Activated CD8-positive, alpha-beta memory T cell treated with anti-CD3 and anti-CD28 coated beads for 24 hours (primary cell): ENCODE measurements at places on chromosomes 2 and 18.

- peak; percentile 49 for DNase-seq
Observed at GRCh38 chr2:95062242-95063085, 37.0 kb downstream of the MAL start.

DNA sequence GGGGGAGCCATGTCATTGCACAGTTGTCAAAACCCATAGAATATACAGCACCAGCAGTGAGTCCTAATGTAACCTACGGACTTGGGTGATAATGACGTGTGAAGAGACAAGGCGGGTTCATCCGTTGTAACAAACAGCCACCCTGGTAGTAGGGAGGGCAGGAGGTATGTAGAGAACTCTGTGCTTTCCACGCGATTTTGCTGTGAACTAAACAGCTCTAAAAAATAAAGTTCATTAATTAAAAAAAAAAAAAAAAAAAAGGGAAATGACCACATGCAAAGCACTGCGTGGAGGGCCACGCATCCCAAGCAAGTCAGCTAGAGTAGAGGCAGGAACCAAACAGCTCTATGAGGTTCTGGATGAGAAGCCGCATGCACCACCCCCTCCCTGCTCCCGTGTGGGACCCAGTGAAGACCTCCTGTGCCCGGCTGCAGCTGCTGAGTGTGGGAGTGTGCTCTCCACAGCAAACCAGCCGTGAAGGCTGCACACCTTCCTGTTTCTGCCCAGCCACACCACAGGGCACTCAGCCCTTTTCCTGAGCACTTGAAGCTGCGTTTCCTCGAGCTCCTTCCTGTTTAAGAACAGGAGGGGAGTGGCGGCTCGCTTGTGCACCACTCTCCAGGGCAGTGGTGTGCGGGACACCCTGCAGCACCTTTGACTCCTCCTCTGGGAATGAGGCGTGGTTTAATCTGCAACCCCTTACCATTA lies 65.6 kb downstream of the ODC1 start:
- peak; percentile 70 for DNase-seq

- DNase-seq: no peak
Observed at GRCh38 chr2:8544171-8544785, 137.6 kb upstream of the ID2 start.

GRCh38 chr18:24726727-24727492 lies 266.5 kb downstream of the HRH4 start:
- DNase-seq: peak; percentile 67

DNA sequence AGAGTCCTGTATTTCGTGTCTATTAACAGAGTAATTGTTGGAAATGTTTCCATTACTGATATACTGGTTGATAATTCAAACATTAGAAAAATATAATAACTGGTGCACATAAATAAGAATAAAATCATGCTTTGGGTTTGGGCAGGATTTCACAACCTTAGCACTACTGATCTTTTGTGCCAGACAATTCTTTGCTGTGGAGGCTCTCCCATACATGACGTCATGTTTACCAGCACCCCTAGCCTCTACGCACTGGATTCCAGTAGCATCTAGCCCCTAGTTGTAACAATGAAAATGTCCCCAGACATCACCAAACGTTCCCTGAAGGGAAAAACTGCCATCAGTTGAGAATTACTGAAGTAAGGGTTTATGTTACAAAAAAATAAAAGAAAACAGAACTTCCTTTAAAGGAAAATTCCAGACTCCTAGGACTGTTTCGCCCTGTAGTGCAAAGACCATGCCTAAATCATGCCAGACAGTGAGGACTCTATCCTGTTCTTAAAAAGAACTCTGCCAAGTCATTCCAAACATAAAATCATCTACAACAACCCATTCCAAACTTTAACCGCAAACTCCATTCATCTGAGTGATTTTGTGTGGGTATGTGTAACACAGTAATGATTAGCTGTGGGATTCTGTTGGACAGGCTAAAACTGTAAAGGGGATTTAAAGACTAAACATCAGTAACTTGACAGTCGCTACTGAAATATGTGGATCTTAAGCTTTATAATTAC lies 313.4 kb upstream of the CCDC68 start:
- DNase-seq: no peak

GRCh38 chr18:74276609-74277008 lies 15.2 kb downstream of the CYB5A start:
- no peak for DNase-seq

GRCh38 chr18:25464227-25464626 lies 112.3 kb upstream of the ZNF521 start:
- DNase-seq: no peak

DNA sequence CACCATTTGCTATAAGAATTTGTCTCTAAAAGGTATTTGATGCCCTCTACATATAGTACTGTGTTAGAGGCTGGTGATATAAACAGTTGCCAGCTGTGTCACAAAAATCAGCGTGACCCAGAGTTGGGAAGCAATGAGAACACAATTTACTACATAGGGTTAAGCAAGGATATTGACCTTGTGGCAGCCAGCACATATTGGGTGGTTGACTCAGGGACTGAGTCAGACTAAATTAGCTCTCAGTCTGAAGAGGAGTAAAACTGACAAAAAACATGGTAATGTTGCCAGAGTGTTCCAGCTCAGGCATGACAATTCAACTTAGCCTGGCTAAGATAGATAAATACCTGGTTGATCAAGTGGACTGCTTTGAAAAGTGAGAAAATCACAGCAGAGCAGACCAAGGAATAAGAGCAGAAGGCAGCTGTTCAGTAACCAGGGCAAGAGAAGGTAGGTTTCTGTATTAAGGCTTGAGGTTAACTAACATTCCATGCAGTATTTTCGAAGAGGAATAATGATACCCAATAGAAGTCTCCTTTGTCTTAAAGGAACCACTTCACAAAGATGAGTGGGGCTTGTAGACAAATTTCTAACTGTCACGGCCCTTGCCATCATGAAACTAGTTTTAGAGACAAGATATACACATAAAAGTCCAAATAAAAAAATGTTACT lies 108.2 kb upstream of the ERBB4 start:
- no peak for DNase-seq

GRCh38 chr2:196160946-196161345 lies 10.4 kb downstream of the STK17B start:
- no peak for DNase-seq
